ENCODE measurements at places on chromosomes 5 and 9.

DNA sequence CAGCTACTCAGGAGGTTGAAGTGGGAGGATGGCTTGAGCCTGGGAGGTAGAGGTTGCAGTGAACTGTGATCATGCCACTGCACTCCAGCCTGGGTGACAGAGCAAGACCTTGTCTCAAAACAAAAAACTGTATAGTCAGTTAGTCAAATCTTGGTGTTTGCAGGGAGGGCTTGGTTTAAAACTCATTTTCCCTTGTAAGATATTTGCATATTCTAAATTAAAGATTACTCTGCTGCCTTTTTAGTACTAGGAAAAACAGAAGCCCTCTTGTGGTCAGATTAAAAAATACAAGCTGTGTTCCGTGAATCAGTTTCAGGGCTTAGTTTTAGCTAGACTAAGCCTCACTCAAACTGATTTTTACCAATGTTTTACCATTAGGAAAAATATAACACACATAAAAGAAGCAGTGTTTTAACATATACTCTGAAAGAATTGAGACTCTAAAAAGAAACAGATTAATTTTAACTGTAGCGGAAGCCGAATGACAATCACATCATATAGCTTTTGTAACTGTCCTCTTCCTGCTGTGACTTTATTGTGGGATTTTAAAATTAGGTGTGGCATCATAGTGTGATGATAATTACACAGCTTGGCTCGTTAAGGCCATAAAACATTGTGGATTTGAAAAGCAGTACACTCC lies 84.9 kb upstream of the BASP1 start:
- no peak overlapping the region for H3K27ac ChIP-seq
- H3K4me3 ChIP-seq, result no peak overlapping the region
- no peaks in the 10 kb centered on the region for H3K36me3 ChIP-seq
- peaks cover 12% of the 10 kb centered on the region for H3K4me1 ChIP-seq

GRCh38 chr5:151180291-151180690 lies 22.7 kb upstream of the ANXA6 start:
- no peaks in the 10 kb centered on the region for H3K36me3 ChIP-seq
- no peak overlapping the region for H3K4me3 ChIP-seq
- DNase-seq, result no peak
- no peaks in the 10 kb centered on the region for H3K27me3 ChIP-seq
- no peak overlapping the region for H3K27ac ChIP-seq

- peaks cover 2% of the 10 kb centered on the region for H3K27me3 ChIP-seq
- no peak overlapping the region for H3K27ac ChIP-seq
- no peaks in the 10 kb centered on the region for H3K36me3 ChIP-seq
- DNase-seq, result no peak
Measured at GRCh38 chr5:151233616-151234085, 9.8 kb upstream of the CCDC69 start.

- H3K4me3 ChIP-seq, result no peak overlapping the region
- DNase-seq, result no peak
- H3K27ac ChIP-seq, result peak overlapping the region; percentile 55
- H3K27me3 ChIP-seq, result no peaks in the 10 kb centered on the region
- peaks cover 12% of the 10 kb centered on the region for H3K4me1 ChIP-seq
Measured at GRCh38 chr9:21608200-21608599, 126.1 kb upstream of the IFNE start.

DNA sequence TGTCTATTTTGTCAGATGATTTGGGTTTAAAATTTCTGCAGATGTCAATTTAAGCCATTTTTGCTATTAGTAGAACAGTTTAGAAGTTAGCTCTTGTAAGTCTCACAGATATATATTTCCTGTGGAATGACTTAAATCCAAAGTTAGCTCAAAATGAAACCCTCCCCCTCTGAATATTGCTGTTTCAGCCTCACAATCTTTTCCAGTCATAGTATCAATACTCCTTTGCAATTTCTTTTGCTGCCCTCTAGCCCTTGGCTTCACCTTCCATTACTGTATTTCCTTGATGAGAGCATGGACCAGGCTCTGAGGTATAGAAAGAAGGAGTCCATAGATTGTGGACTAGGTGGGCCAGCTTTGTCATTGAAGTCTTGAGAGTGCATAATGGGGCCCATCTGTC lies 124.4 kb downstream of the ATG10 start:
- no peak overlapping the region for H3K4me3 ChIP-seq
- no peaks in the 10 kb centered on the region for H3K36me3 ChIP-seq
- H3K4me1 ChIP-seq, result no peaks in the 10 kb centered on the region
- DNase-seq, result no peak
- no peaks in the 10 kb centered on the region for H3K27me3 ChIP-seq

DNA sequence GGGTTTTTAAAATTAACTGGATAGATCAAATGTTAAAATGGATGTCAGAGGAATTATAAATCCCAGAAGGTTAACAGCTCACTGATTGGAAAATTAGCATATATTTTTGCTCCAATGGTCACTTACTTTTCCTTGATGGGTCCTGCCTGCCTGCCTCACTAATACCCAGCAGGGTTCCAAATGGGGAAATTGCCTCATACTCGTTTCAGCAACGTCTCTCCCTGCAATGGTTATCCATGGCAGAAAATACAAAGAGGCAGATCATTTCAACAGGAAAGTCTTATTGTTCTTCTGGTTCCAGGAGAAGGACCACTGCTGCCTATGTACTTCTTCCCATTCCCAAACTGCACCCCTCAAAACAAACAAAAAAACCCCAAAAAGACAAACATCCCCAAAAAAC lies 71.3 kb downstream of the ERP44 start:
- H3K27ac ChIP-seq, result no peak overlapping the region
- no peaks in the 10 kb centered on the region for H3K36me3 ChIP-seq
- no peaks in the 10 kb centered on the region for H3K27me3 ChIP-seq
- DNase-seq, result no peak

GRCh38 chr5:126188804-126189203 lies 234.4 kb upstream of the GRAMD2B start:
- H3K4me3 ChIP-seq, result no peak overlapping the region
- H3K36me3 ChIP-seq, result no peaks in the 10 kb centered on the region
- no peaks in the 10 kb centered on the region for H3K27me3 ChIP-seq

DNA sequence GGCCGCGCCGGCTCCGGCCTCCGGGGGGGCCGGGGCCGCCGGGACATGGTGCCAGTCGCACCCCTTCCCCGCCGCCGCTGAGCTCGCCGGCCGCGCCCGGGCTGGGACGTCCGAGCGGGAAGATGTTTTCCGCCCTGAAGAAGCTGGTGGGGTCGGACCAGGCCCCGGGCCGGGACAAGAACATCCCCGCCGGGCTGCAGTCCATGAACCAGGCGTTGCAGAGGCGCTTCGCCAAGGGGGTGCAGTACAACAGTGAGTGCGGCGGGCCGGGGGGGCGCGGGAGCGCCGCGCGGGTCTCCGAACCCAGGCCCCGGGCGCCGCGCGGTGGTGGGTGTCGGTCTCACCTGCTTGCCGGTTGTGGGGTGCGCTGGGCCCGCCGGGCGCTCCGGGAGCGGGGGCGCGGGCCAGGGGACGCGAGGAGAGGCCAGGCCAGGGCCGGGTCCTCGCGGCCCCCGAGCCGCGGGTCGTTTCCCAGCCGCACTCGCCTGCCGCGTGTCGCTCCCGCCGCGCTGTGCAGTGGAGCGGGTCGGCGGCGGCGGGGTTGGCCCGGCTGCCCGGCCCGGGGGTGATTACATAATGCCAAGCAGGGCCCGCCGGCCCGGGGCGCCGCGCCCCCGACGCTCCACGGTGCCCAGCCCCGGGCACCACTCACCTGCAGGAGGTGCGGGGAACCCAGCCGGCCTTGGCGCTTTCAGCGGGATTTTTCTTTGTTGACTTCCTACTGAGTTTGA lies 492 bp downstream of the RABL6 start:
- peak overlapping the region; percentile 88 for H3K27ac ChIP-seq
- H3K4me1 ChIP-seq, result peaks cover 17% of the 10 kb centered on the region
- no peak for DNase-seq

GRCh38 chr9:90839183-90839728 lies 37.6 kb downstream of the SYK start:
- no peak overlapping the region for H3K27ac ChIP-seq
- H3K27me3 ChIP-seq, result no peaks in the 10 kb centered on the region
- no peak for DNase-seq

- H3K27ac ChIP-seq, result no peak overlapping the region
- no peak overlapping the region for H3K4me3 ChIP-seq
- H3K36me3 ChIP-seq, result no peaks in the 10 kb centered on the region
- DNase-seq, result no peak
Measured at GRCh38 chr5:132850066-132850465, 16.2 kb downstream of the GDF9 start.

DNA sequence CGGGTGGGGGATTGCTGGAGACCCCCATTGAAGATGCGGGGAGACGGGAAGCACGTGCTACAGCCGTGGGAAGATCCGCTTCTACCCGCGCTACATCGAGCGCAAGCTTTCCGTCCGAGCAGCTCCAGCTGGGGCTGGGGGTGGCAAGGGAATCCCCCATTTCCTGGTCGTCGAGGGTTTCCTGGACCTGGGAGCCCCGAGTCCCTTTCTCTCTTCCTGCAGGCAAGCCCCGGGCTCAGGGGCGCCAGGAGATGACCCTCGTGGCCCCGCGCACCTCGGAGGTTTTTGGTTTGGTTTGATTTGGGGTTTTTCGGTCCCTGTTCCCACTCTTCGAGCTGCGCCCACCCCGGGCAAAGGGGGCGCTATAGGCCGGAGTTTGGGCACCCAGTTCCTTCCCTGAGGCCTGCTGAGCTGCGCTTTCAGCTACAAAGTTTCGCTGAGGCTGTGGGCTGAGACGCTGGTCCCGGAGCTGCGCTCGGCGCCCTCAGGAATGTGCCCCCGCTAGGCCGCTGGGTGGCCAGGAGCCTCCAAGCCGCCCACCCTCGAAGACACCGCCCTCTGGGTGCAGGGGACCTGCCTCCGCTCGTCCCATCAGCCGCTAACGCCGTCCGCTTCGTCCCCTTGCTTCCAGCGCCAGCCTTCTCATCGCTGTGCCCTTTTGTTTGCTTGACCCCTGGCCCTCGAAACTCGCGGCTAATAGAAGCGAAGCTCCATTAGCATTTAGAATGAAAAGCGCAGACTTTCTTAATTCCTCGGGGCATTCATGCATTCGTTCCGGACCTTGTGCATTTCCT lies 2.9 kb downstream of the NR4A3 start:
- no peaks in the 10 kb centered on the region for H3K27me3 ChIP-seq
- peak overlapping the region; percentile 56 for H3K4me3 ChIP-seq
- H3K36me3 ChIP-seq, result no peaks in the 10 kb centered on the region
- no peak for DNase-seq
- H3K27ac ChIP-seq, result no peak overlapping the region
- H3K4me1 ChIP-seq, result no peaks in the 10 kb centered on the region

DNA sequence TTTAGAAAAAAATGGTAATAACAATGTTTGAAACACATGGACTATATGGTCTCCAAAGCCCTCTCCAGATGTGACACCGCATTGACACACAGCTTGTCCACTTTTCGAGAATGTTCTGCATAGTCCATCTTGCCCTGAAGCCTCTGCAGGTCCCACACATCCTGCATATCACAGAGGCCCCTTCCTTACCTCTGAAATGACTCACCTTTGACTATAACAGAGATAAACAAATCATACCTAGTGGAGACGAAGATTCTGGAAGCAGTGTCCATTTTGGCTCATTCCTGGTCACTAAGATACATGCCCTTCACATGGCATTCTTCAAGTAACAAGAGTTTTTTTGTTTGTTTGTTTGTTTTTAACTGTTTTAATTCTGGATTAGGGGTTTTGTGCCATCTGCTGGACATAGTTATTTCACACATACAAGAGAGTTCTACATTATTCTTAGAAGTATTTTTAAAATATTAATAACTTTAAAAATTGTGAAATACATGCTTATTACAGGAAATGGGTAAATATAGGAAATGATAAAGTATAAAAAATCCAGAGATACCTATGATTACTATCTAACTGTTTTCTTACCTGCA lies 5.1 kb downstream of the ARL14EPL start:
- no peak for DNase-seq
- H3K27ac ChIP-seq, result no peak overlapping the region
- peaks cover 5% of the 10 kb centered on the region for H3K27me3 ChIP-seq
- no peaks in the 10 kb centered on the region for H3K4me1 ChIP-seq

GRCh38 chr9:2208991-2209390 lies 193.8 kb downstream of the SMARCA2 start:
- no peak overlapping the region for H3K27ac ChIP-seq
- no peak overlapping the region for H3K4me3 ChIP-seq
- H3K36me3 ChIP-seq, result no peaks in the 10 kb centered on the region
- DNase-seq, result no peak

GRCh38 chr5:114561415-114561814 lies 199.5 kb downstream of the KCNN2 start:
- no peak overlapping the region for H3K27ac ChIP-seq
- no peak for DNase-seq
- no peak overlapping the region for H3K4me3 ChIP-seq
- no peaks in the 10 kb centered on the region for H3K4me1 ChIP-seq

DNA sequence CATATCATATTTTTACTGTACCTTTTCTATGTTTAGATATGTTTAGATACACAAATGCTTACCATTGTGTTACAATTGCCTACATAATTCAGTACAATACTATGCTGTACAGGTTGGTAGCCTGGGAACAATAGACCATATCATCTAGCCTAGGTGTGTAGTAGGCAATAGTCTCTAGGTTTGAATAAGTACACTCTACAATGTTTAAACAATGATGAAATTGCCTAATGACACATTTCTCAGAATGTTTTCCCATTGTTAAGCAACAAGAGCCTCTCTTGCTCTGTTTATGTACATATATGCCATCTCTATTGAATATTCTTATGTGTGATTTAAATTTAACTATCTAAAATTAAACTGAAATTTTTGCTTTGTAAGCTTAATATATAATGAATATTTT lies 209.6 kb upstream of the ST8SIA4 start:
- H3K36me3 ChIP-seq, result no peaks in the 10 kb centered on the region
- no peak overlapping the region for H3K4me3 ChIP-seq
- H3K27me3 ChIP-seq, result no peaks in the 10 kb centered on the region
- H3K27ac ChIP-seq, result no peak overlapping the region

- H3K36me3 ChIP-seq, result no peaks in the 10 kb centered on the region
- H3K4me3 ChIP-seq, result no peak overlapping the region
- no peak for DNase-seq
- H3K4me1 ChIP-seq, result no peaks in the 10 kb centered on the region
Measured at GRCh38 chr9:78940121-78940855, 631.5 kb upstream of the TLE4 start.

GRCh38 chr5:54775645-54776044 lies 209.7 kb downstream of the ESM1 start:
- no peaks in the 10 kb centered on the region for H3K36me3 ChIP-seq
- DNase-seq, result no peak
- H3K4me1 ChIP-seq, result no peaks in the 10 kb centered on the region
- no peaks in the 10 kb centered on the region for H3K27me3 ChIP-seq
